ENCODE measurements at places on chromosomes 7 and 10.

DNA sequence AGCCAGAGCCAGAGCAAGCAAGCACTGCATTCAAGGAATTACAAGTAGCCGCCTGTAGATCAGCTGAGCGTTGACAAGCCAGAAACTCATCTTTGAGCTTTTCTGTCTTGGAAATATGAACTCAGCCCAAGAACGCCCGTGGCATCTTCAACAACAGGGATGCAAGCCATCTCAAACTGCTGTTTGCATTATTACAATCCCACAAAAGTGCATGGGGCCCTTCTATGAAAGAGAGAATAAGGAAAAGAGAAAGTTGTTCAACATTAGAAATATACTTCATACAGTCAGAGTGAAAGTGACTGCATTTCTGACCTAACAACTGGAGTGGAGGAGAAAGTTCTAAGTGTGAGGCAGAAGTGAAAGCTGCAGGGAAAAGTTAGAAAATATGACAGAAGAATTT lies 6.5 kb downstream of the SGCE start:
- no peak for DNase-seq

GRCh38 chr7:70384891-70385290 lies 747.1 kb upstream of the GALNT17 start:
- no peak for DNase-seq

DNA sequence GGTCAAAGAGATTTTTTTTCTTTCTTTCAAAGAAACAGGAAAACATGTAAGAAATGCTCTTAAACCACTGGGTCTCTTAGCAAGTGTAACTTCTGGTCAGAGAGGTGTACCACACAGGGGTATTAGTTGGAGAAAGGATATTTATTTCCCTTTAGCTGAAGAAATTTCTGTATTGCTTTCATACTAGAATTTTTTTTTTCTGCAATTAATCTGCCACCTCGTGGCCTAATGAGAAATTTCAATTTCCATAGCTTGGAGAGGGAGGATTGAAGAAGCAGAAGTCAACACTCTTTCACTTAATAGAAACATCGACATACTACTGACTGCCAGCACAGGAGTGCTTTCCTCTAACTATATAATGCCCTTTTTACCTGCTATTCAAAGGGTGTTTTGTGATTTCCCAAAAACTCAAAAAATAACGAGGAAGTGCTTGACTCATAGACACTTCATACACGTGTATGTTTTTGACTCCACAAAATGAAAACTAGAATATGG lies 177.6 kb upstream of the NAMPT start:
- DNase-seq = no peak

GRCh38 chr7:28570113-28570969 lies 158.0 kb downstream of the CREB5 start:
- no peak for DNase-seq

DNA sequence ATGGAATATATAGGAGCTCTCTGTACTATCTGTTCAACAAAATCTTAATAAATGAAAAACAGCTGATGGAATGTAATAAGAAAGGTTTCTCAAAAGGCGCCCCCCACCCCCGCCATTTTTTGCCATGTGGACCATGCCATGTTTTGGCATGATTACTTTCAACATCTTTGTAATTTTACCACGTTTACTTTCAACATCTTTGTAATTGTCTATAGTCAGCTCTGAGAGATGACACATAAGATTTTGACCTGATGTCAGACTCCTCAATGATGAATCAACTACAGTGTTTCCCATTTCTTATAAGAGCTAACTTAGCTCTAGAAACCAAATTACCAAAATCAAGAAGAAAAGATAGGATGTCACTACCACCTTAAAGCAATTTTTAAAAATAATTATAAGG lies 144.9 kb upstream of the AHR start:
- DNase-seq = no peak

- no peak for DNase-seq
Measured at GRCh38 chr10:76172020-76172419, 740.6 kb downstream of the LRMDA start.

GRCh38 chr7:19709249-19709578 lies 377 bp upstream of the POLR1F start:
- no peak for DNase-seq

- DNase-seq = no peak
Measured at GRCh38 chr10:132253092-132253687, 54.6 kb downstream of the STK32C start.

DNA sequence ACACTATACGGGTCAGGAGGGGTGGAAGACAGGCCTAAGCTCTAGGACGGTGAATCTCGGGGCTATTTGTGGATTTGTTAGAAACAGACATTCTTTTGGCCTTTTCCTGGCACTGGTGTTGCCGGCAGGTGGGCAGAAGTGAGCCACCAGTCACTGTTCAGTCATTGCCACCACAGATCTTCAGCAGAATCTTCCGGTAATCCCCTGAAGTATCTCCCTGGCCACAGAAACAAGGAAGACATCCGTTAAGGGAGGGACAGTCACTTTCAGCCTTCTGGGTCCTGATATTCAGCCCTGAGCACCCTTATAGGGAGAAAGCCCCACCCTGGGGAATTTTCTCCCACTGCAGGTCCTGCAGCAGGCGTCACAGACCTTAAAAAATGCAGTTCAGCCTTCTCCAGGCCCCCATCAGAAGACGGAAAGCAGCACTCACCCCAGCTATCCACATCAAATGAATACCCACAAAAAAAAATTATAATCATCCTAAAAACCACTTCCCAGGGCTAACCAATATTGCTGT lies 23.2 kb downstream of the PLAC9 start:
- DNase-seq = no peak

DNA sequence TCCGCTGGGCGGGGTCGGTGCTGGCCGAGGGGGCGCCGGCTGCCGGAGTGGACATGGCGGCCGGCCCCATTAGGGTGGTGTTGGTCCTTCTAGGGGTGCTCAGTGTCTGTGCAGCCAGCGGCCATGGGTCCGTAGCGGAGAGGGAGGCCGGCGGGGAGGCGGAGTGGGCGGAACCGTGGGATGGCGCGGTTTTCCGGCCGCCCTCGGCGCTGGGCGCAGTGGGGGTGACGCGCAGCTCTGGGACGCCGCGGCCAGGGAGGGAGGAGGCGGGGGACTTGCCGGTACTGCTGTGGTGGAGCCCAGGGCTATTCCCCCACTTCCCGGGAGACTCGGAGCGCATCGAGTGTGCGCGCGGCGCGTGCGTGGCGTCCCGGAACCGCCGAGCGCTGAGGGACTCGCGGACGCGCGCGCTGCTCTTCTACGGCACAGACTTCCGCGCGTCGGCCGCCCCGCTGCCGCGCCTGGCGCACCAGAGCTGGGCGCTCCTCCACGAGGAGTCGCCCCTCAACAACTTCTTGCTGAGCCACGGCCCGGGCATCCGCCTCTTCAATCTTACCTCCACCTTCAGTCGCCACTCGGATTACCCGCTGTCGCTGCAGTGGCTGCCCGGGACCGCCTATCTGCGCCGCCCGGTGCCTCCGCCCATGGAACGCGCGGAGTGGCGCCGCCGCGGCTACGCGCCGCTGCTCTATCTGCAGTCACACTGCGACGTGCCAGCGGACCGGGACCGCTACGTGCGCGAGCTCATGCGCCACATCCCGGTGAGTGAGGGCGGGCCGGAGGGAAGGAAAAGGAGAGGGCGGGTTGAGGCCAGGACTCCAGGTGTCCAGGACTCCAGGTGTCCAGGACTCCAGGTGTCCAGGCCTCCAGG lies 9.3 kb upstream of the CHCHD1 start:
- peak; percentile 89 for DNase-seq

DNA sequence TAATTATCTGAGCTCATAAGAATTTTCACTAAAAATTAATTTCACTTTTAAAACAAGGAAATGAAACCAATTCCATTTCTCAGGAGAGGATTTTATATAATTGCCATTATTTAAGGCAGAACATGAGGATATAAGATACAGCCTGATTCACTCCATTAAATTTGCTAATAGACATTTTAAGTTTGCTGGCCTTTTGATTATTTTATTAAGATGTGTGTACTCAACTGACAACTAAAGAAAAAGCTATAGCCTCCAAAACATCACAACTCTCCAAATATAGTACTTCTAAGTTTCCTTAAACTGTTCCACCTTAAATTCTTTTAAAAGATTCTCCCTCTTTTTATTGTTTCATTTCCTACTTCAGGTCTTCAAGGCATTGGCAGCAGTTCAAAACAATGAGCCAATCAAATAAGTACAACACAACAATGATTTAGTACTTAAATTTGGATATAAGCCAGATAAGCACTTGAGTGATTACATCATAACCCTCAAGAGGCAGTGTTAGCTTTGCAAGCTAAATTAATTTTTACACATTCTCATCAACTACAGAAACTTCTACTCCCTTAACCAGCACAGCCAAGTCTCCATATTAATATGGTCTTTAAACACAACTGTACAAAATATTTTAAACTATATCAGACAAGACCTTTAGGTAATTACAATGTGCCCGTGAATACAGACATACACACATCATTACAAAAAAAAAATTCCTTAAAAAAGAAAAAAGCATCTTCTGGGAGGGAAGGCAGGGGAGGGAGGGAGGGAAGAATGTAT lies 121.8 kb downstream of the KMT2C start:
- DNase-seq = no peak

DNA sequence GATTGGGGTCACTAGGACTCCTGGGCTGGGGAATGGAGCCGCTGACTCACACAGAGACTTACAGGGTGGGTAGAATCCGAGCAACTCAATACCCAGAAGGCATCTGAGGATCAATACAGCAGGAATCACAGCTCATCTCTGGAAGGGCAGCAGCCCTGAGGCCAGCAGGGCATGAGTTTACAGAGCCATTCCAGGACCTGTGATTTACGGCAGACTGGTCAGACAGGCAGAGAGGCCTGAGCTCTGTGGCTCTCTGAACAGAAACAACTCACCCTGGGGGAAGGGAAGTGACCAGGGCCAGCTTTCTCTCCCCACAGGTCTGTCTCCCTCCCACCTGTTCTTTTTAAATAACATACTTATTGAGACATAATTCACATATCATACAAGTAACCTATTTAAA lies 88.2 kb upstream of the CXCL12 start:
- DNase-seq = no peak

GRCh38 chr7:1427064-1427657 lies 32.1 kb downstream of the MICALL2 start:
- no peak for DNase-seq

All from cardiac septum (tissue), 1 donor.